ENCODE measurements at places on chromosomes 12 and 14.

DNA sequence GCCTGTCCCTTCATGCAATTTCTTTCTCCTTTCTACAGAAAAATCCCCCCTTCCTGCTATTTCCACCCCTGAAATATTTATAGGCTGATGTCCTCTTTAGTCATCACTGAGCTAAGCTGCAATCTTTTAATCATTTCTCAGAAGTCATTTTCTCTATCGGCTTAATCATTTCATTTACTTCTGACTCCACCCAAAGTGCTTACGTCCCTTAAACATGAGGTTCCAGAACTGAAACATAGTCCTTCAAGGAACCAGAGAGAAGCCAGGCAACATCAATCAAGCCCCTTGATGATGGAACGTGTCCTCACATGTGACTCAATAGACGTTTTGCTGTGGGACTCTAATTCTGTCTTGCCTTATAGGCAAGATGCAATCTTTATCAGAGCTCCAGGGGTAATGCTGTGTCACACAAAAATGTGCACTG lies 148.7 kb upstream of the KRR1 start:
- DNase-seq: no peak

DNA sequence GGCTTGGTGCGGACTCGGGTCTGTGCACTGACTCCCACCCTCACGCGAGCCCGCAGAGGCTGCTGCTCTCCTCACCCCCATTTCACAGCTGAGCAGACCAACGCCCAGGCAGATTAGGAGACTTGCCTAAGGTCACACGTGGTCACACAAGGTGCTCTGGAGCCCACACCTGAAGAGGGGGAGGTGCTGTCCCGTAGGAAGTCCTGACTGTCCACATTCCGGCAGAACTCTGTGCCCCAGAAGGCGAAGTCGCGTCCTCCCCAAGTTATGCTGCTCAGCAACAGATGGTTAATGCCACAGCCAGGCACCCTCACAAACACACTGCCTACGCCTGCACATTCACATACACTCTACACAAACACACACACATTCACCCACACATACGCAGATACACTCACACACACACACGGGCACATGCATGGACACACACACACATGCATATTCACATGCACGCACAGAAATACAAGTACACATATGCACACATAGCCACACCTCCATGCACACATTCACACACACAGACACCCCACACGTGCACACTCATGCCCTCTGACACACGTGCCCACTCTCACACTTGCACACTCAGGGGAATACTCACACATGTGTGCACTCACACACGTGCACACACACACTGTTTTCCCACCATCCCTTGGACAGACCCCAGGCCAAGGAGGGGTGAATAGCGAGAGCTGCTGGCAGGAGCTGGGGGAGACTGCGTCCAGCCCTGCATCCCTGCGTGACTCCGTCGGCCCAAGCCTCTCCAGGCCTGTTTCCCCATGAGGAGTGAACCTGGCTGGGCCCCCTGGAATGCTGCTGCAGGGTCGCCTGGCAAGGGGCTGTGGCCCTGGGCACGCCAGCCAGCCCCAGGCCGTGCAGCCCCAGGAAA lies 4.1 kb downstream of the C14orf180 start:
- DNase-seq: no peak

GRCh38 chr12:120489018-120489417 lies 6.9 kb upstream of the DYNLL1 start:
- DNase-seq: no peak

DNA sequence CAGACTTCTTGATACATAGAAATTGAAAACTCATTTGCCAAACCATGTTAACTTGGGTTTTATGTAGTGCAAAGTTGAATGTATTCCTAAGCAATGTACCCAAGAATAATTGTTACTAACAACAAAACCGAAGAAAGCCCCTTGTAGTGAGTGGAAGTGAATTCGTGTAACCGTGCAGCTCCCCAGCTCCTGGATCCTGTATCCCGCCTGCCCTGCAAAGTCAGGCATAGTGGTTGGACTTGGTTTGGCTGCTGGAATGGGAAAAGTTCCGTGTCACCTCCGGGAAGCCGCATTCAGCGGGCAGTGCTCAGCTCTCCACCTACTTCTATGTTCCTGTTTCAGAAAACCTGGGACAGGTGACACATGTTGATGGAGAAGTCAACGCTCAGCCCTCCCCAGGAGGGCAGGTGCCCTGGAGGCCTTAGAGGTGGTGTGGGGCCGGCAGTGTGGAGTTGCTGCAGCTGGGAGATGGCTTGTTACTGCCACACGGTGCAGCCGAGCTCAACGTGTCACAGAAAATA lies 29.2 kb upstream of the C14orf180 start:
- no peak for DNase-seq

Data from activated naive CD4-positive, alpha-beta T cell treated with Interleukin-2 at 50 U/mL for 16 hours (primary cell).